ENCODE measurements at places on chromosomes 16 and 17.

- no peak overlapping the region for H3K4me3 ChIP-seq
- DNase-seq = no peak
- H3K27ac ChIP-seq = no peak overlapping the region
- H3K36me3 ChIP-seq = no peaks in the 10 kb centered on the region
These were observed 536.8 kb downstream of the NPIPA7 start for GRCh38 chr16:16915771-16916170.

GRCh38 chr16:88066680-88067529 lies 115.7 kb downstream of the BANP start:
- DNase-seq = no peak
- H3K4me1 ChIP-seq = no peaks in the 10 kb centered on the region
- H3K27ac ChIP-seq = no peak overlapping the region
- H3K36me3 ChIP-seq = peaks cover 5% of the 10 kb centered on the region
- H3K4me3 ChIP-seq = no peak overlapping the region

- H3K27me3 ChIP-seq = no peaks in the 10 kb centered on the region
- peak within 1 kb of the TSS; percentile 82 for H3K4me3 ChIP-seq
- peak within 1 kb of the TSS; percentile 54 for H3K27ac ChIP-seq
- H3K36me3 ChIP-seq = no peaks in the 10 kb centered on the region
- no peaks in the 10 kb centered on the region for H3K4me1 ChIP-seq
These were observed at the start of gene ITGB3 for GRCh38 chr17:47253541-47254402. TSS of gene ITGB3 (plus strand) at chr17:47253827. CDS start at chr17:47253862, 35 bp downstream.

DNA sequence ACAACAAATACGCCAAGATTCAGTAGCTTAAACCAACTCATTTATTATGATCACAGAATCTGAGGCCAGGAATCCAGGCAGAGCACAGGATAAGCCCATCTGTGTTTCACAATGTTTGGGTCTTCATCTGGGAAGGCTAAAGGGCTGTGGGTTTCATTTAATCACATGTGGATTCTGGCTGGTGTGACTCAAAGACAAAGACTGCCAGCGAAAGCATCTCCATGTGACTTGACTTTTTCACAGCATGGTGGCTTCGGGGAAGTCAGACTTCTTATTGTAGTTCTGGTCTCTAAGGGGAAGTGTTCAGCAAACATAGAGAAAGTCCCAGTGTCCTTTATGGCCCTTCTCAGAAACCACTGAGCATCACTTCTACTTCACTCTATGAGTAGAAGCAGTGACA lies 1014.4 kb upstream of the GOT2 start:
- H3K36me3 ChIP-seq = no peaks in the 10 kb centered on the region
- DNase-seq = no peak
- no peaks in the 10 kb centered on the region for H3K4me1 ChIP-seq
- no peak overlapping the region for H3K4me3 ChIP-seq
- H3K27ac ChIP-seq = no peak overlapping the region
- H3K27me3 ChIP-seq = no peaks in the 10 kb centered on the region

DNA sequence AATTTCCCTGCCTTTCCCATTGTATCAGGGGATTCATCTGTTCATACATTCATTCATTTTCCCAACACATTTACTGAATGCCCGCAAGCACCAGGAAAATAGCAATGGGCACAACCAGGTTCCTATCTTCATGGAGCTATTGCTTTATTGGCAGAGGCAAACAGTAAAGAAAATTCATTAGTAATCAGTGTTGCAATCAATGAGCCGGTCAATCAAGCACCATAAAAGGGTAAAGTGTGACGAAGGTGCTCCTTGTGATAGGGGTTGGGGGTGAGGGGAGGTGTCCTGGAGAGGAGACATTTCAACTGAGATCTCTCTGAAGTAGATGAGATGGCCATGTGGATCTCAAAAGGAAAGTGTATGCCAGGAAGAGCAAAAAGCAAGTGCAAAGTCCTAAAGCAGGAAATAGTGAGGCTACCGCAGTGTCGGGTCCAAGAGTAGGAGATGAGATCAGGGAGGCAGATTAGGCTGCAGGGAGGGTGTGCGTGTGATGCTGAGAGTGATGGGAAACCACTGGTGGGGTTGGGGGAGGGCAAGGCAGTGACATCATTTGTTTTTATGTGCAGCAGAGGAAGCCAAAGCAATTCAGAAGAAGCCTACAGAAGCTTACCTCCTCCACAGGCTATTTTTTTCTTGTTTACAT lies 28.4 kb downstream of the CDH13 start:
- H3K4me3 ChIP-seq = no peak overlapping the region
- no peak for DNase-seq
- H3K27me3 ChIP-seq = no peaks in the 10 kb centered on the region
- no peaks in the 10 kb centered on the region for H3K36me3 ChIP-seq
- no peaks in the 10 kb centered on the region for H3K4me1 ChIP-seq

GRCh38 chr16:17471719-17472461 lies 1.1 kb upstream of the XYLT1 start:
- no peak for DNase-seq
- no peak overlapping the region for H3K4me3 ChIP-seq

GRCh38 chr16:6977916-6978315 lies 354.7 kb upstream of the RBFOX1 start:
- H3K4me3 ChIP-seq = no peak overlapping the region
- no peaks in the 10 kb centered on the region for H3K36me3 ChIP-seq

DNA sequence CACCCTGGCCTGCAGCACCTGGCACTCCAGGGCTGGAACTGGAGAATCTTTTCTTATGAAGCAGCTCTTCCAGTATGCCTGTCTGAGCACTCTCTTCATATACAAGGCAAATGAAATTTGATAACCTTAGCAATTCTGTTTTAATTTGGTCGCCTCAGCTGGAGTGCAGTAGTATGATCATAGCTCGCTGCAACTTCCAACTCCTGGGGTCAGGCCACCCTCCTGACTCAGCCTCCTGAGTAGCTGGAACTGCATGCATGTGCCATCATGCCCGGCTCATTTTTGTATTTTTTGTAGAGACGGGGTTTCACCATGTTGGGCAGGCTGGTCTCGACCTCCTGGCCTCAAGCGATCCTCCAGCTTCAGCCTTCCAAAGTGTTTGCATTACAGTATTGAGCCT lies 140.8 kb upstream of the CHMP6 start:
- DNase-seq = no peak
- H3K4me1 ChIP-seq = no peaks in the 10 kb centered on the region
- no peak overlapping the region for H3K4me3 ChIP-seq
- H3K36me3 ChIP-seq = no peaks in the 10 kb centered on the region
- no peak overlapping the region for H3K27ac ChIP-seq
- no peaks in the 10 kb centered on the region for H3K27me3 ChIP-seq

GRCh38 chr17:66980896-66981295 lies 16.4 kb downstream of the CACNG4 start:
- no peak overlapping the region for H3K4me3 ChIP-seq
- H3K27me3 ChIP-seq = no peaks in the 10 kb centered on the region
- H3K4me1 ChIP-seq = no peaks in the 10 kb centered on the region
- H3K27ac ChIP-seq = no peak overlapping the region

GRCh38 chr17:31838636-31839225 lies 20.3 kb downstream of the COPRS start:
- no peak overlapping the region for H3K27ac ChIP-seq
- no peaks in the 10 kb centered on the region for H3K36me3 ChIP-seq
- no peak for DNase-seq
- no peaks in the 10 kb centered on the region for H3K27me3 ChIP-seq
- no peak overlapping the region for H3K4me3 ChIP-seq
- H3K4me1 ChIP-seq = peaks cover 11% of the 10 kb centered on the region

DNA sequence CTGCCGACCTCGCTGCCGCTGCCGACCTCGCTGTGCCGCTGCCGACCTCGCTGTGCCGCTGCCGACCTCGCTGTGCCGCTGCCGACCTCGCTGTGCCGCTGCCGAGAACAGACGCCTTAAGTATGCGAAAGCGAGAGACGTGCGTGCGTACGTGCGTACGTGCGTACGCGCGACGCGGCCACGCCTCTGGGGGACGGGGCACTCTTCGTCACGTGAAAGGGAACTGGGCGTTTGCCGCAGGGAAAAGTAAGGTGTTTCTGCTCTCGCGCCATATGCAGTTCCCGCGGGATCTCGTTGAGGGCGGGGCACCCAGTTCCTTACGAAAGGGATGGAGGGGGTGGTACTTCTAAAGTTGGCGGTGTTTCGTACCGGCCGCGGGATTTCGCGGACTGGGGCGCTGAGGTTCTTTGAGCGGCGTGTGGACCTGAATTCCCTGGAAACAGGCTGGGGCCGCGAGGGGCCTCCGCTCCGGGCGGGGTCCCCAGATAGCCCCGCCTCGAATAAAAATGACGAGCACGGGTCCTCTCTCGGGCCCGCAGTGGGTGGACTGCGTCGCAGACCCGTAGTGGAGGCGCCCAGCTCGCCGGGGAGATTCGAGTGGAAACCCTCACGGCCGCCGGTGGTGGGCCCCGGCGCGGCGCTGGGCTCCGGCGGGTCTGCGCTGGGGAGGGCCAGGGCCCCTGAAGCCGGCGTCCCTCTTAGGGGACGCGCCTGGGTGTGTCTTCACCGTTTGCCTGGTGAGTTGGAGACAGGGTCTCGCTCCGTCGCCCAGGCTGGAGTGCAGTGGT lies at the start of gene EIF4A3:
TSS of gene EIF4A3 (minus strand) at position 94 of the 788 bp plus-strand sequence. CDS start 167 bp downstream, outside the sequence.
- no peaks in the 10 kb centered on the region for H3K36me3 ChIP-seq
- H3K4me1 ChIP-seq = peaks cover 18% of the 10 kb centered on the region
- H3K27me3 ChIP-seq = no peaks in the 10 kb centered on the region
- H3K4me3 ChIP-seq = peak within 1 kb of the TSS; percentile 98

DNA sequence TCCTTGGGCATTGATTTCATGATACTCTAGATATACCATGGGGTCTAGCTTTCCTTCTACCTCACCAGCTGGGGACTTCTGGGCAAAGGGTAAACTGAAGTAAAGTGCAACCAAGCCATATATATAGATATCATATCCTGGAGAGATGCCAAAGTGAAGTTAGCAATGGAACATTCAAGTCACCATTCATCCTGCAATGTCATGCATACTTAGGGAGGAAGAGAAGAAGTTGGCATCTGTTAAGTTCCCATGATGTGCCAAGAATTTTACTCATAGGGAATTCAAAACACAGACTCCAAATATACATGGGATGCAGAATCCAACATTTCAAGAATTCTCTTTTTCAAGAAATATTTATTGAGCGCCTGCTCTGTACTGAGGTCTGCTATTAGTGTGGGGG lies 399.8 kb downstream of the HS3ST4 start:
- H3K27me3 ChIP-seq = no peaks in the 10 kb centered on the region
- DNase-seq = no peak
- H3K4me3 ChIP-seq = no peak overlapping the region
- H3K36me3 ChIP-seq = no peaks in the 10 kb centered on the region

DNA sequence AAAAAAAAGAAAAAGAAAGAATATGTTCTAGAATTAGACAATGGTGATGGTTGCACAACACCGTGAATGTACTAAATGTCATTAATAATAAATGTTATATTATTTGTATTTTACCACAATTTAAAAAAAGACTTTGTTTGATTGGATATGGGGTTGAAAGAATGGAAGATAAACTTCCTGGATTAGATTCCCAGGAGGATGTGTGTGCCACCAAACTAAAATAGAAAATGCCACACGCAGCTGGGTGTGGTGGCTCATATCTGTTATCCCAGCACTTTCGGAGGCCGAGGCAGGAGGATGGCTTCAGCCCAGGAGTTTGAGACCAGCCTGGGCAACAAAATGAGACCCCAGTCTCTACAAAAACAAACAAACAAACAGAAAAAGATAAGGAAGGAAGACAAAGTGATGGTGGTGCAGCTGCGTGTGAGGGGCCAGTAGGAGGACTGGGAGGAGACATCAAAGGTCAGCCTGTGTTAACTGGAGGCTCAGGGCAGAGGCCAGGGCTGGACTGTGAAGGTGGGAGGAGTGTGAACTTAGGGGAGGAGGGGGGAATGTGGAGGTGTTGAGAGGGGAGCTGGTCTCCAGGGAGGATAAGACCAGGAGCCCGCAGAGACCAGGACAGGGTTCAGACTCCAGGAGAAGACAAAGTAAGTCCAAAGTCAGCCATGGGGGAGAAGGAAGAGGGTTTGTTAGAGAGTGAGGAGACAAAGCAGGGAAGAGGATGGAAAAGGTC lies 4.1 kb downstream of the PECAM1 start:
- no peaks in the 10 kb centered on the region for H3K27me3 ChIP-seq
- DNase-seq = peak; percentile 13
- H3K36me3 ChIP-seq = no peaks in the 10 kb centered on the region
- no peak overlapping the region for H3K27ac ChIP-seq

GRCh38 chr17:37160944-37161343 lies 212.2 kb downstream of the AATF start:
- H3K27me3 ChIP-seq = no peaks in the 10 kb centered on the region
- DNase-seq = no peak
- no peak overlapping the region for H3K4me3 ChIP-seq
- no peak overlapping the region for H3K27ac ChIP-seq

DNA sequence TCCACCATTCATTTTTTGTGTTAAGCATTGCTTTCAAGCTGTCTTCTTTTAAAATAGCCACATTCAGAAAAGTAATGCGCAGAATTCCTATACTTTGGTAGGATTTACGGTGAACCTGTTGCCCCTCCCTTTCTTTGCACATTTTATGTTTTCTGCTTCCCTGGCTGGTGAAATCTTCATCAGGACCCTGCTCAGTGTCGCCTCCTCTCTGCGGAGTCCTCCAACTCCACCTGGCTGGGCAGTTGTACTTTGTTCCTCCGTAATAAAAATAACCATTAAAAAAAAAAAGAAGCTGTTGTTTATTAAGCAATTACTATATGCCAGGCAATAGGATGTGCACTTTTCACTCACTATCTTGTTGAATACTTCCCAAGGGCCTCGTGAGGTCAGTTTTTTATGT lies 2.9 kb downstream of the UMOD start:
- H3K27me3 ChIP-seq = no peaks in the 10 kb centered on the region
- no peak for DNase-seq
- H3K4me3 ChIP-seq = no peak overlapping the region
- H3K27ac ChIP-seq = no peak overlapping the region
- no peaks in the 10 kb centered on the region for H3K36me3 ChIP-seq

GRCh38 chr17:55286681-55287589 lies 22.2 kb downstream of the HLF start:
- peaks cover 2% of the 10 kb centered on the region for H3K36me3 ChIP-seq
- no peaks in the 10 kb centered on the region for H3K27me3 ChIP-seq
- peak overlapping the region; percentile 91 for H3K27ac ChIP-seq
- H3K4me3 ChIP-seq = no peak overlapping the region

DNA sequence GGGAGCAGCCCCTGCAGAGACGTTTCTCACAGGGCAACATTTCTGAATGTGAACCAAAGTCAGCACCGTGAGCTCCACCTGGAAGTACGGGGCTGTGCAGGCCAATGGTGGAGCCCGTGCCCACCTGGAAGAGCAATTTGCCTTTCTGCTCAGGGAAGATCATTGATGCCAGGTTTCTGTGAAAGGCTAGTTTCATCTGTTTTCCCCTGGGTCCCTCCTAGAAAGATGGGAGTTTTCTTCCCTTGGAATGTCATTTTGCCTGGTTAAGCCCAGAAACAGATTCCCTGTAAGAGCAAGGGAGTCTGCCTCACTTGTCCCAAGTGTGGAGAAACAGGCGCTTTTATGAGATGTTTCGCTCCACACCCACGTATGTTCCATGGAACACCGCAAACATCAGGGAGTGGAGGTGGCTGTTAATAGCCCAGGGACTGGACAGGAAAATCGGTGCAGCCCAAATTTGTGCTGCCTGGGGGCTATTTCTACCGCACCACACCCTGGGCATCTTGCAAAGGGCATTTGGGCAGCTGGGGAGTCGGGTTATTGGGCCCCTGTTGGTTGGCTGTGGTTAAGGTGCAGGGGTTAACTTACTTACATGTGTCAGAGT lies 2.6 kb downstream of the SLC6A4 start:
- no peak overlapping the region for H3K27ac ChIP-seq
- no peaks in the 10 kb centered on the region for H3K36me3 ChIP-seq
- no peak overlapping the region for H3K4me3 ChIP-seq
- H3K4me1 ChIP-seq = no peaks in the 10 kb centered on the region

GRCh38 chr16:65936096-65936495 lies 430.4 kb upstream of the CDH5 start:
- no peak for DNase-seq
- H3K4me1 ChIP-seq = peaks cover 8% of the 10 kb centered on the region
- no peak overlapping the region for H3K27ac ChIP-seq
- no peak overlapping the region for H3K4me3 ChIP-seq

Data from right lobe of liver (tissue), 6 donors.